Vagina (tissue), 2 donors: ENCODE measurements at places on chromosomes 13 and 19.

DNA sequence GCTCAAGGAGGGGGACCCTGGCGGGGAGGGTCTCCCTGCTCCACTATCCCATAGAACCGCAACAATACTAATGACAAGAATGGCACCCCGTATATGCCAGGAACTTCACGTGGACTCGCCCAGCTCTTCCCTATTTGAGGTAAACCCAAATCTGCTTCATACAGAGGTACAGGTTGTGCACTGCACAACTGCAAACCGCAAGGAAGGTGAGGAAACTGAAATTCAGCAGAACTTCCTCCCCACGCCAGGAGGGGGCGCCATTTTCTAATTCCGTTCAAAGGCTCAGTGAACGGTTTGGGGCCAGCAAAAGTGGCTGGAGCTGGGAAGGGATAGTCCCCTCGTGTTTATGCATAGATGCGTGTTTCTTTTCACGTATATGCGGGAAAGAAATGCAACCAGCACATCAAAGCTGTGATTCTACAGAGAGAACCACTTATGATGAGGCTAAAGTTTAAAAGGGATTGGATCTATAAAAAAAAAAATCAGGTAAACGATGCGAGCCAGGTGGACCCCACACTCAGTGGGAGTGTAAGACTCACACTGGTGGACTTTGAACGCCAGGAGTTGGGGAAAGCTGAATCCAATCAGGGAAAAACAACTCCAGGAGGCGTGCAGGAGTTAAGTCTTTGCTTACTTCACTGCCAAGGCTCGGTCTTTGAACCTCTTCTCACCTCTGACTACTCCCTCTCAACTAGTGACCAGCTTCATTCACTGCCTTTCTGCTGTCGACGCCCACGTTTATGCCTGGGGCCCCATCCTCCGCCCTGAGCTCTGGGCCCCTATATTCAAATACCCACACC lies 20.3 kb downstream of the C19orf81 start:
- DNase-seq, result no peak

DNA sequence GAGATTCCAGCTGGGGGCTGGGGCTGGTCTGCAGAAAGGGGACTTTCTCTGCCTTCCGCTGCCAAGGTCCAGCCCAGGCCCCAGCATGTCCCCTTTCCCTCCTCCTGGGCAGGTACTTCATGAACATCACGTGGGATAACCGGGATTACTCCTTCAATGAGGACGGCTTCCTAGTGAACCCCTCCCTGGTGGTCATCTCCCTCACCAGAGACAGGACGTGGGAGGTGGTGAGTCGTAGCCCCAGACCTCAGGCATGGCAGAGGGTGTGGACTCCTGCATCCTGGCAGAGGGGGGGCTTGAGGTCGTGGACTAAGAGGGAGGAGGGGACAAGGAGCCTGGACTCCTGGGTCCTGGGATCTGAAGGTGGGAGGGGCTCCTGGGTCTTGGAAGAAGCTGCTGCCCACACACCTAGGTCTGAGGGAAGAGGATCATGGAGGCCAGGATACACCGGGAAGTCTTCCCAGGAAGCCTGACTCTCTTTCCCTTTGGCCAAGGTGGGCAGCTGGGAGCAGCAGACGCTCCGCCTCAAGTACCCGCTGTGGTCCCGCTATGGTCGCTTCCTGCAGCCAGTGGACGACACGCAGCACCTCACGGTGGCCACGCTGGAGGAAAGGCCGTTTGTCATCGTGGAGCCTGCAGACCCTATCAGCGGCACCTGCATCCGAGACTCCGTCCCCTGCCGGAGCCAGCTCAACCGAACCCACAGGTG lies 20.6 kb downstream of the GRIN2D start:
- DNase-seq, result no peak

DNA sequence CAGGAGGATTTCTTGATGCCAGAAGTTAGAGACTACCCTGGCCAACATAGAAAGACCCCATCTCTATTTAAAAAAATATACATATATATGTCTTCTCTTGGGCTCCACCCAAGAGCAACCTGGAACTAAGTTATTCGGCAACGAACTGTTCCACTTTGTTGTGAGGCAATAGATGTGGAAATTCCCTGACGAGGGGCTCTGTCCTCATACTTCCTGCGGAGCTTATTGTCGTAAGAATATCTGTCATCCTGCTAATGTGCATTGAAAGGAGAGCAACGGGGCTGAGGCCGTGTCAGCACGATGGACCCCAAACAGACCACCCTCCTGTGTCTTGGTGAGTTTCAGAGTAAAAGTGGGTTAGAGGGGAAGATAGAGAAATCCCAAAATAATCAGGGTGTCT lies at the start of gene FCAR:
Gene FCAR, plus strand, starts transcription at position 246 of the 400 bp plus-strand sequence. Its CDS starts 55 bp downstream, at position 301.
- no peak for DNase-seq

- DNase-seq, result no peak
Observed at GRCh38 chr19:48877855-48878195, 5.6 kb downstream of the PPP1R15A start.

DNA sequence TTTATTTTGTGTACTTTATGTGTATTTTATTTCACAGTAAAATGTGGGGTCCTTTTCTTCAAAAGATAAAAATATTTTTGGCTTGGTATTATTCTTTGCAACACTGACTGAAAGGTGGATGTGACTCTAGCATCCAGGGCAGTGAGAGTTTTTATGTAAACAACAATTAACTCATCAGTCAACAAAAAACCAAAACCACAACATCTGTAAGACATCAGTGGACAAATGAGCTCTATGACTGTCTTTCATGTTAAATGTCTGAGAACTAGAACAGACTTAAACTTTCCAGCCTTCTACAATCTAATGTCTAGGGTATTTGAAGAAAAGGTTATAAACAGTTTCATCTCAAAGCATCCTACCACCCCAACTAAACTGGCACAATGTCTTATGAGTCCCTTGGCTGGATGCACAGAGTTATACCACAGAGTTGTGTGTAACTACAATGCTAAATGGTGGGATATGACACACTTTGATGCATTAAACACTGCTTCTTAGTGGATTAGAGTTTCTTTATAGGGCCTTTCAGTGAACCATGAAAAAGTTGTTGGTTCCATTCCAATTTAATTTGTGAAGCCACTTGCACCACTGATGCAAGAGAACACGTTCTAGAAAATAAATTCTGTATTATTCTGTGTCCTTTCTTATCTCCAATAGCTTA lies 544.2 kb upstream of the KLF12 start:
- no peak for DNase-seq

DNA sequence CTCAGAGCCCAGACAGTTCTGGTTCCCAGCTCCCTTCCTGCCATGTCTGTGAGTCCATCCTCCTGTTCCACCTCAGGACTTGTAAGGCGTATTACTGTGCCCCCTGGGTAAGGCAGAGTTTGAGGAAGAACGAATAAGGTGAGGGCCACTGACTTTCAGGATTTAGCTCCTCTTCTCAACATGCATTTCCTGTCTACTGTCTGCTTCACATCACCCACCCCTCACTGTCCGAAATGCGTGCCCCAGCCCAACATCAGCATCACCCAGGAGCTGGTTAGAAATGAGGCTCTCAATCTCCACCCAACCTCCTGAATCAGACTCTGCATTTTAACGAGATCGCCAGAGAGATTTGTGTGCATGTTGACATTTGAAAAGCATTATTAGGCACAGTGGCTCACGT lies 44.4 kb downstream of the IRS2 start:
- DNase-seq, result peak; percentile 37

DNA sequence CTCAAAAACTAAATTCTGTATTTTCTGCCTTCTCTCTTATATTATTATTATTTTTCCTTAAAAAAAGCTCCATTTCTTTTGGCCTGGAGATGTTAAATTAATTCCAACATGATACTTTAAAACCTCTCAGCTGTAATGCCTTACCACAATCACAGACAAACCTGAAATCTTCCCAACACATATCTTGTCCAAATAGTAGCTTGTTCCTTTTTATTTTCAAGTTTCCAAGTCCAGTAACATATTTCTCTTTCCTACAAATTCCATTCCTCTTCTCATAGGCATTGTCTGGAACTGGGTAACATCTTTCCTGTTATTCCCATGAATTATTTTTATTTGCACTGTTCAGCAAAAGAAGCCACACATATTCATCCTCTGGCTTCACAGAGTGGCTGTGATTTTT lies 137.0 kb downstream of the SLITRK6 start:
- no peak for DNase-seq

GRCh38 chr19:50198431-50199258 lies 4.8 kb upstream of the MYH14 start:
- no peak for DNase-seq

- DNase-seq, result no peak
Observed at GRCh38 chr13:27678306-27679040, 56.8 kb downstream of the POLR1D start.

- no peak for DNase-seq
Observed at GRCh38 chr19:57802269-57802668, 12.4 kb downstream of the ZNF552 start.

GRCh38 chr13:26989957-26990713 lies 181.5 kb downstream of the USP12 start:
- no peak for DNase-seq

DNA sequence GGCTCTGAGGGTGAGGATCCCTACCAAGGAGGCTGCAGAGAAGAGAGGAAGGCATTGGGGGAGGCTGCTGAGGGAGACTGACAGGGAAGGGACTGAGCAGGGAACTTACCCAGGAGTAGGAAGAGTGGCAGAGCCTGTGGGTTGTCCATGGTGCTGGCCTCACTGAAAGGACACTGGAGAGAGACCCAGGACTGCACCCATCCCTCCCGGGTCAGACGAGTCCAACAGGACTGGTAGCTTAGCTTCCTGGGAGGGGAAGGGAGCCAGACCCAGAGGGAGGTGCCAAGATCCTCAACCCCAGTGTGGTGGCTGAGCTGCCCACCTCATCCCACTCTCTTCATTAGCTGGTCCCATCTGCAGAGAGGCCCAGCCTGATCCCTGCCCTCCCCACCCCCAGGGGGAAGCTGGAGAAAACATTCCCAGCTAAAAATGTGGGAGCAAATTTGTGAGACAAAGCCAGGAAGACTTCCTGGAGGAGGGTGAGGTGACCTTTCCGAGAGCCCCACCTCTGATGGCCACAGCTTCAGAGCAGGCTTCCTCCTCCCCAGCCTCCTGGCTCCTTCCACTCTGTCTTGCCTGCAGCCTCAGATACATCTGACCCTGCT lies at the start of gene VSIG10L:
Gene VSIG10L, minus strand, starts transcription at position 164 of the 605 bp plus-strand sequence. Its CDS starts 15 bp downstream, at position 149.
- DNase-seq, result no peak

DNA sequence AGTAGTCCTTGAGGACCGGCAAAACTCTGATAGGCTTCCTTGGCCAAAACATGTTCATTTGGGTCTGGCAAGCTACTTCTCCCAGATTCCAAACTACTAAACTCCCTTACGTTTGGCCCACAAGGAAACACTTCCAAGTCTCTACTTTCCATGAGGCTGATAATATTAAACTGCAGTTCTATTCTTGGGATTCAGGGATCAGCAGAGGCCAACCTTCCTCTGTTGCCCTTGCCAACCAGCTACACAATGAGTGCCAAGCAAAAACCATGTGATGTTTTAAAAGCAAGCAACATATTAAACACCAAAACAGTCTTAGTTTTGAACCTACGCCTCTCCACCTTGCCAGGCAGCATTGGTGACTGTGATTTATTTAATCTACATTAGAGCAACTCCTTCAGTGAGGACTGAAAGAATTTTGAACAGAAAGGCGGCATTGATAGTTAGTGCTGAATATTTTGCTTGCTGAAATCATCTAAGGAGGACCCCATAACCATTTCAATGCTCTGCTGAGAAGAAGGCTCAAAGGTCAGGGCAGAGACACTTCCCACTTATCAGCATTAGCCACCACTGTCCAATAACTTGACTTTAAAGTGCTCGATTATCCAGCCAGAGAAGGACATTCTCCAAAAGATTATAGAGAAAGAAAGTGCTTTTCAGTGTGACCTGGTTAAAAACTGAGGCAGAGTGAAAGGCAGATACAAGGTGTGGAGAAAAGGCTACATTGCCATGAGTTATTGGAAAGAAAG lies 287.1 kb downstream of the TBC1D4 start:
- DNase-seq, result no peak

- peak; percentile 81 for DNase-seq
Observed at GRCh38 chr13:110216006-110216397, 91.0 kb downstream of the COL4A1 start.

- no peak for DNase-seq
Observed at GRCh38 chr13:92843549-92843948, 383.1 kb upstream of the GPC6 start.

- DNase-seq, result no peak
Observed at GRCh38 chr19:28504727-28505126, 708.2 kb downstream of the UQCRFS1 start.

DNA sequence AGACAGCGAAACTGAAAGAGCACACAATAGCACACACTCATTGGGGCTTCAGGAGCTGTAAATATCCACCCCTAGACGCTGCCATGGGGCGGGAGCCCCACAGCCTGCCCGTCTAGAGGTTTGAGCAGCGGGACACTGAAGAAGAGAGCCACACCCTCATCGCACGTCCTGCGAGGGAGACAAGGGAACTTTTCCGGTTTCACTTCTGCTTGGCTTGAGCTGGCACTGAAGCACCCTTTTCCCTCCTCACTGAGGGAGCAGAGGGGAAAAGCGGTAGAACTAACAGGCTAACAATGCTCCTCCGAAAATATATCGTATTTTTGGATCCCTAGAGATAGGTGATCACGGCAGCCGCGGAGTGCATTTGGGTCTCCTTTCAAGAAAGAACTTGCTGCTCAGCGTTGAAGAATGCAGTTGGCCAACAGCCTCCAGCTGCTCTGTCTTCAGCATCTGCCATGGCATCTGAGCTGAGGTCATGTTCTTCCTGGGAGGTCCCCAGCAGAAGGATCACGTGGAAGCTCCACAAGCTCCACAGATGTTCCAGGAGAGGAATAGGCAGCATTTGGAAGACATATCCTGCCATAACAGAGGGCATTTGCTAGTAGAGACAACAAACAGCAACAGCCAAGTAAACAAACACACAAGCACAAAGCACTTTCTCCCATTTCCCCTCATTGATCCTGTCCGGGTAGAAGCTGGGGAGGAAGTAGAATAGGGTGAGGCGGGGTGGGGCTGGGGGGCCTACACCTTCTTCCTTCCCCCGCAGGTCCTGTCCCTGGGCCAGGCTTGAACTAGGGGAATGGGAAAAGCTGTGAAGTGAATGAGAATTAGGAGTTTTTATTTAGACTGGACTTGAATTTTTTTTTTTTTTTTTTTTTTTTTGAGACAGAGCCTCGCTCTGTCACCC lies 44.8 kb upstream of the ALOX5AP start:
- no peak for DNase-seq

DNA sequence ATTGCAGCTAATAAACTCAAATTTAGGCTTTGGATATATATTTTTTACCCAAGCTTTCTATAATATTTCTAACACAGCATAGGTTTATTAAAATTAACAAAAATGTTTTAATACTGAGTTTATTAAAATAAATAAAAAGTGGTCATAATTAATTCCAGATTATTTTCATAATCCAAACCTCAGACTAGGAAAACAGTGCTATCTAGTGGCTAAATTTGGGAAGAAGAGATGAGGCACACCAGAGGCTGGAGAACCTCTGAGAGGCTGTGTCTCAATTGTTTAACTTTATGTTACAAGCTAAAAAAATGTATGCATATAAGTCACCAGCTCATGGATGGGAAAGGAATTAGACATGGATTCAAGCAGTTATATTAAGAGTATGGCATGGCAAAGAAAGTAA lies 392.5 kb downstream of the DIAPH3 start:
- no peak for DNase-seq

GRCh38 chr19:10500247-10500592 lies 2.9 kb downstream of the KEAP1 start:
- no peak for DNase-seq

GRCh38 chr19:12866416-12867119 lies 14.7 kb downstream of the DNASE2 start:
- DNase-seq, result no peak
